ENCODE measurements at places on chromosomes 1 and 21.

GRCh38 chr1:57281324-57281723, 142.5 kb downstream of the DAB1 start:
- no peak for DNase-seq

DNA sequence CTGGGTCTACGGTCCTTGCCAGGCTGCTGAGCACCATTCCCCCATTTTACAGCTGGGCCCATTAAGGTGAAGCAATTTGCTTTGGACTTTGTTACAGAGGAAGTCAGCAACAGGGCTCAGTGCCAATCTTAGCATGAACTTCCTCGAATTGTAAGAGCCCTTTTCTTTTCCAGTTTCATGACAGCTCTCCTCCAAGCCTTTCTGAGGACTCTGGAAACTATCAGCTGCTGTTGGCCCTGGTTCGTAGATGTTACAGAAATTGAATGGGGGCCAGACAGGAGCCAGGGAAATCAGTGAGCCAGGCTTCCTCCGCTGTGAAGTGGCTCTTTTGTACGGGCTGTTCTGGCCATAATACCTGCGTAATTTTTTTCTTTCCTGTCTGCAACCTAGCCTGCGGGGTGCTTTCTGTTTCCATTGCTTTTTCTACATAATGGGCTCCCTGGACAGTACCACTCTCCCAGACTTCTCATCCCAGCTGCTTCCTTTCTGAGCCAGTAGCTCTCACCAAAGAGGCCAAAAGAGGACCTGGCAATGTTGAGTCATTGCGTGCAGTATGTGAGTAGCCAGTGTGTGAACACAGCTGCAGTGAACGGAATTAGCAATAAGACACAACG, 386.3 kb downstream of the DISC1 start:
- peak; percentile 43 for DNase-seq

- DNase-seq, result no peak
Observed at GRCh38 chr1:95207223-95207935, 26.6 kb upstream of the RWDD3 start.

DNA sequence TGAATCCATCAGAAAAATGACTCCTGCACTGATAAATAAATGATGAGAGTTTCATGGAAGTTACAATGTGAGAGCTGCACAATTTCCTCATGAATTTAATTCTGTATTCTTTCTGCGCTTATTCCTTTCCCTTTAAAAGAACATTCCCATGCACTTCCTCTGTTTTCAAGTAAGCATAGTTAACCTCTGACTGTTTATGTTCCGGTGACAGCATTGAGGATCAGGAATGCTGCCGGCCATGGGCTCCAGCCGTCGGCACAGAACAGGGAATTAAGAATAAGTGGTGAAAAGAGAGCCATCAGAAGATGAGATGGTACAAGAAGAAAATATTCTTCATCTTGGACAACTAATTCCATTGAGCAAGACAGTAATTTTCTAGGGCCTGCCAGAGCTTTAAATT, 65.3 kb downstream of the SUSD4 start:
- DNase-seq, result no peak

DNA sequence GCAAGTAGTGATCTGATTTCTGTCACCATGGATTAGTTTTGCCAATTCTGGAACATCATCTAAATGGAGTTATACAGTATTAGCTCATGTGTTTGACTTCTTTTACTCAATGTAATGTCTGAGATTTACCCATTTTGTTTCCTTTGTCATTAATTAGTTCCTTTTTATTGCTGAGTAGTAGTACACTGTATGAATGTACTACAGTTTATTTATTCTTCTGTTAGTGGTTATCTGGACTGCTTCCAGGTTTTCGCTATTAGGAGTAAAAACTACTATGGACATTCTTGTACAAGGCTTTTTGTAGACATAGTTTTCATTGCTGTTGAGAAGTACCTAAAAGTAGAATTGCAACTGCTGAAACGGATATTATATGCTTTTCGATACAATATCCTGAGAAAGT, 14.1 kb downstream of the SUCO start:
- DNase-seq, result no peak

DNA sequence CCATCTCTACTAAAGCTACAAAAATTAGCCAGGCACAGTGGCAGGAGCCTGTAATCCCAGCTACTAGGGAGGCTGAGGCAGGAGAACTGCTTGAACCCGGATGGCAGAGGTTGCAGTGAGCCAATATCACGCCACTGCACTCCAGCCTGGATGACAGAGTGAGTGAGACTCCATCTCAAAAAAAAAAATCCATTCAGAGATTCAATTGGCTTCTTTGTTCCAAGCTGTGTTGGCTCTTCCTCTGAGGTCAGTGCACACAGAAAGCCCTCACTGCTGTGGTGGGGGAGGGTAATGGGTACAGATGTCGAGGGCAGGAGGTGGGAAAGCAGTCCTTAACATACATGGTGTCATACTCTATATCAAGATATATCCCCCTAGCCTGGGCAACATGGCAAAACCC, 14.7 kb downstream of the TIE1 start:
- no peak for DNase-seq

DNA sequence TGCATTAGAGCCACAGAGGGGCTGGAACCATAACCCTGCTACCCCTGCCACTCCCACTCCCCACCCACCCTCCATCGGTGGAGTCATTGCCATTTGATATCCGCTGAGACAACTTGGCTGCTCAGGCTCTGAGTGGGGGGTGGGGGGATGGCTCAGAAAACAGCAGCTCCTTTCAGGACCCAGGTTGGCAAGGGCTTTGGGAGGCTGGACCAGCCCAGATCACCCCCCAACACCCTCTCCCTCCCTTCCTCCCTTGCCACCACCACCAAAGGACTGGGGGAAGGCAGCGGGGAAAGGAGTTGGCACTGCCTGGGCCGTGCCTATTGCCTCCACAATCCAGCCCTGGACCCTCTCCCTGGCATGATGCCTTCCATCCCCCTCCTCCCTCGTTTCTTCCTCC, 1.7 kb downstream of the KCNJ10 start:
- no peak for DNase-seq

- no peak for DNase-seq
Observed at GRCh38 chr21:41403966-41404365, 22.1 kb upstream of the MX1 start.

- no peak for DNase-seq
Observed at GRCh38 chr1:10638559-10639005, 157.9 kb downstream of the CASZ1 start.

- no peak for DNase-seq
Observed at GRCh38 chr1:98988904-98989555, 15.6 kb downstream of the PLPPR5 start.

DNA sequence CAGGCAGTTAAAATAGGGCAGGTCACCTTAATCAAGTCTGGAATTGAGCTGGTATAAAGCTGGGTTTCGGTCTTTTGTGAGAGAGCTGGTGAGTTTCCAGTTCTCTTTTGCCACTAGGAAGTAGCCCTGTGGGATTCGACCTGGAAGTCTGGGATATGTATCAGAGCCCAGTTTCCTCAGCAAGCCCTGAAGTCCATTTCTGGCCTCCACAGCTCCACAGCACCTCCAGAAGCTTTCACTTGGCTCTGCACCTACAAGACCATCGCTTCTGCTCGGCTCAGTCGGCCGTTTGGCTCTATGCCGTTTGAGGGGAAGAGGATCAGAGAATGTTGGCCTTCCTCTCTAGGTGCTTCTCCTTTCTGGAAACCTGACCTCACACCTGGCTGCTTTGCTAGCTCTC, 148.0 kb downstream of the GALNT2 start:
- no peak for DNase-seq

DNA sequence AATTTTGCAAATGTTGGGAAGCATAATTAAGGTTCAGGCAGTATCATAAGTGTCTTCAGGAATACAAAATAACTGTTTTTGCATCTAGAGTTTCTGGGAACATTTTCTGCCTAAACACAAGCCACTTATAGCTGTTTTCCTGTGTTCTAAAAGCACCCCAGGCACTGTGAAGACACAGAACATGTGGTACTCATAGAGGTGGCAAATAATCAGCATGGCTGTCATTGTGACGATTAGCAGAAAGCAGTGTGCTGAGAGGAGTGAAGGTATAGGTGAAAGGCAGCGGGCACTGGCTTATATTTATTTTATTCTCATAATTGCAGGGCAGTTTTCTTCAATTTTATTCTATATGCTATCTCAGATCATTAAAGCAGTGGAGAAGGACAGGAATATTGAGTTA, 119.6 kb downstream of the LRRC53 start:
- DNase-seq, result no peak

GRCh38 chr1:20368866-20369470, 78.3 kb downstream of the VWA5B1 start:
- peak; percentile 48 for DNase-seq

DNA sequence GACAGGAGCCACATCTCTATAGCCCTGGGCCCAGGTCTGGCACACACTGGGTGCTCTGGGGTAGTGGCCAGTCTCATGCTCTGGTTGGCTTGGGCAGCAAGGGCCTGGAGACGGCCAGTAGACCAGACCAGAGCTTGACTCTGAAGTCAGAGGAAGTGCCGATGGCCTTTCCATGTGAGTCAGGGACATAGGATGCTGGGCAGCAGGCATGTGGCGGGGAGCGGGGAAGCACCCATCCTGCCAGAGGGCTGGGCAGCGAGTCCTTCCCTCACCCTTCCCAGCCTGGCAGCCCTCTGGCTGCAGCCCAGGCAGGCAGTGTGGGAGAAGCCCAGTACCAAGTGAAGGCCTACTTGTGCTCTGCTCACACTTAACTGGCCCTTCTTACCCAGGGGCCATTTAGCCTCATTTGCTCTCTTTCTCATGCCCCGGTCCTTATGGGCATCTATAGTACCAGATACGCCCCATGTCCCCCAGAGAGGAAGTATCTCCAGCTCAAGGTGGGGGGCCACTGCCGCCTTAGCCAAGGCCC, 3.3 kb downstream of the GPR153 start:
- no peak for DNase-seq

Data from NCI-H1436 (cell line).